Activated CD8-positive, alpha-beta memory T cell treated with anti-CD3 and anti-CD28 coated beads for 24 hours (primary cell): ENCODE measurements at places on chromosomes 4 and X.

DNA sequence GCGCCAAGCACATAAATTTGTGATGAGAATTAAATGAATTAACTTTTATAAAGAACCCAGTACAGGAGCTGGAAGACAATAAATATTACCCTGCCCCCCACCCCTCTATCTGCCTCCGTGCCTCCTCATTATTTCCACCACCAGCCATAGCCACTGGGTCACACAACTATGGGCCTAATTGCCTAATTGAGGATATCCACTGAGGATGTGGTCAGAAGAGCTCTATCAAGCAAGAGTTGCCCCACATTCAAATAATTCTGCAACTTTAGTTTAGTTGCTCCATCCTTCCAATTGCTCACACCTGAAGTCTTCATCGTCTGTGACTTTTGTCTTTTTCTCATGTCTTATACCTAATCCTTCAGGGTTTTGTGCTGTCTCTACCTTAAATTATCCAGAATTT lies 9.5 kb upstream of the CXCL8 start:
- no peak for DNase-seq

- DNase-seq = no peak
Observed at GRCh38 chrX:56219700-56220099, 12.5 kb upstream of the KLF8 start.

GRCh38 chr4:37138019-37138653 lies 106.4 kb upstream of the NWD2 start:
- DNase-seq = no peak

- no peak for DNase-seq
Observed at GRCh38 chr4:78220283-78220682, 163.2 kb downstream of the FRAS1 start.

DNA sequence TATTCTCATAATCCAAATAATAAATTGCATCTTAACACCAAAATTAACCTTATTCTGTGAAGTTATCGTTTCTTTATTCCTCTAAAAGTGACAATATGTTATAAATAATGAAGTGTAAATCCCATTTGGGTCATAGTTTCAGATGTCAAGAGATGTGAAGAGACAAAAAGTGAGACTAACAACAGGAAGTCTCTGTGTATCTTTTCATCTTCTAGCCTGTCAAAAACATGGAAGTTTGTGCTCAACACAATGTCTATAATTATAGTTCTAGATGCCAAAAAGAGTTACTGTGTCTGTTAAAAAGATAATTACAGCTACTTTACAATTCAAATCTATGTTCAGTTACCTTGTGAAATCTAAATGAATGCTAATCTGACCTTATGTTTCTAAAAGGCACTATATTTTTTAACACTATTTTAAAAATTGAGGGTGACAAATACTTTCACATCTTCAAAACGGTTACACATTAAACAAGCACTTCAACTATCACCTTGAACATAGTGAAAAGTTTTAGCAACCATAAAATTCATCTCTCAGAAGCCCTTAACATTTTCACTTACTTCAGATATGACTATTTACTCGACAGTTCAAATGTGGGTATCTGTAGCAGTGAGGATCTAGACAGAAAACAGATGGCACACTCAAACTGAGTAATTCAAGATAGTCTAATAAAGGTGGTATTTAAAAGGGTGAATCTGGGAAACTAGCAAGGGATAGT lies 509.8 kb downstream of the ARAP2 start:
- no peak for DNase-seq

- no peak for DNase-seq
Observed at GRCh38 chr4:22498866-22499265, 17.0 kb downstream of the ADGRA3 start.

DNA sequence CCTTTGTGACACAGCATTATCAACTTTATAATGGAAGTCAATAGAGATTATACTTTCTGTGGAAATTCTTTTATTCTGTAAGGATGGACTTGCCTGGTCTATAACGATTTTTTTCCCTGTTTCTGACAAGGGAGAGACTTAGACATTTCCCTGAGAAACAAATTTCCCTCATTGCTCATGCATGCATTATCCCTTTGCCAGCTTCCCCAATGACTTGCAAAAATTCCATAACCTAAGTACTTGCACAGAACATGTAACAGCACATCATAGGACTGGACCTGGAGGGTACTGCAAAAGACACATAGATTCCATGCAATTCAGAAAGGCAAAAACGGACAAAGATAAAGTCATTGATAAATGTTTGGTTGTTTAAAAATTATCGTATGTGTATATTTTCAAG lies 166.7 kb downstream of the FHIP1A start:
- no peak for DNase-seq

GRCh38 chr4:7831330-7831729 lies 108.3 kb downstream of the AFAP1 start:
- DNase-seq = no peak

DNA sequence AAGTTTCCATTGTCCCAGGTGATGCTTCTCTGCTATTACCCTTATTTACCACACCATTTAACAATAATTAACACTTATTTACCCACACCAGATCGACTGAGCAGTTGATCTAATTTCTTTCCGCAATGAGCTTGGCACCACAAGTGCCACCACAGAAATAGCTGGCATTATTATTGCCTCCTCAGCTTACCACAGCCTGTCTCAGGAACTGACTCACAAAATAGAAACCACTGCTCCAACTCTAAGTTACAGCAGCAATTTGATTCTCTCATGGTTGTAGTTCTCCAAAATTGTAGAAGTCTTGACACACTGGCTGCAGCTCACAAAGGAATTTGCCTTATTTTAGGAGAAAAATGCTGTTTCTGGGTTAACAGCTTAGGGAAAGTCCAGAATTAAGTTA lies 22.5 kb downstream of the ZNF721 start:
- no peak for DNase-seq

- no peak for DNase-seq
Observed at GRCh38 chrX:3963980-3964379, 250.5 kb upstream of the PRKX start.

- DNase-seq = no peak
Observed at GRCh38 chr4:41015016-41015675, 199.2 kb downstream of the APBB2 start.

DNA sequence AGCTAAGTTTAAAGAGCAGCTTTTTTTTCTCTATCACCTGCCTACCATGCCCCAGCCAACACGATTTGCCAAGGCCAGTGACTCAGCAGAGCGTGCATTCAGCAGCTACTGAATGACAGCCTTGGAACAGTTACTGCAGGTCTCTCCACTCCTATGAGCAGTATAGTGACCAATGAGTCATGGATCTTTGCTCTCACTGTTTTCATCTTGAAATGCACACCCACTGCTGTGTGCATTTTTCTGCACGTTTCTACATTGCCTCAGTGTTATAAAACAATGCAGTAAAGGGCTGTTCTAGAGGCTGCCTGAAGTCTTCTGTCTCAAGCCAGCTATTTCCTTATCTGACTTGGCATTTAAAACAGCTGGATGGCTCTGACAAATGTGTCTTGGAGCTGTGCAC lies 66.0 kb upstream of the C4orf54 start:
- DNase-seq = no peak
